ENCODE measurements at places on chromosomes 2 and 18. TPM values are rescaled to one million over a fixed set of nuclear protein-coding genes. Genes with fewer than 3 reads are reported as not detected.

GRCh38 chr18:58109256-58109655, 65.2 kb downstream of the NEDD4L start:
- DNase-seq, result no peak

GRCh38 chr2:12534646-12535263, 182.0 kb upstream of the TRIB2 start:
- DNase-seq, result no peak

DNA sequence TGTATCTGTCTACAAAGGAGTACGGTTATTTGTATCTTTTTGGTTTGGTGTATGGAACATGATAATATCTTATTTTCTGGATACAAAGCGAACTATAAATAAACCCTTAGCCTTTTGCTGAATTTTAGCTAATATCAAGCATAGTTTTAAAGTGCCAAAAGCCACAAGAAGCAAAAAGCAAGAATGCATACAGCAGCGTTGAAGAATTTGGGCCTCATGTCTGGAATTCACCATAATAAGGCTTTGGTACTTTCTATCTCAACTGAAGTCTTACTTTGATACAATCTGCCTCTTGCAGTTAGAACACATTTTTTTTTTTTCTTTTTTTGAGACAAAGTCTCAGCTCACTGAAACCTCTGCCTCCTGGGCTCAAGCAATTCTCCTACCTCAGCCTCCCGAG, 151.5 kb downstream of the ERBB4 start:
- DNase-seq, result no peak

GRCh38 chr18:23276451-23276850, 141.2 kb downstream of the CABLES1 start:
- DNase-seq, result no peak

DNA sequence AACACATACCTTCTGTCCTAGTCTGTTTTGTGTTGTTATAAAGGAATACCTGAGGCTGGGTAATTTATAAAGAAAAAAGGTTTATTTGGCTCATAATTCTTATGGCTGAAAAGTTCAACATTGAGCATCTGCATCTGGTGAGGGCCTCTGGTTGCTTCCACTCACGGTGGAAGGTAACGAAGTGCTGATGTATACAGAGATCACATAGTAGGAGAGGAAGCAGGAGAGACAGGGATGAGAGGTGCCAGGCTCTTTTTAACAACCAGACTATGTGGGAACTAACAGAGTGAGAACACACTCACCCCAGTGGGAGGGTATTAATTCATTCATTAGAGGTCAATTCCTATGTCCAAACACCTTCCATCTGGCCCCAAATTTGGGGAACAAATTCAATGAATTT, 463.8 kb downstream of the DSC3 start:
- no peak for DNase-seq

The KCNF1 gene
- not detected for total RNA-seq

The CNGA3 gene
- total RNA-seq, result not detected

The SCN2A gene
- 0.03 TPM for total RNA-seq

Measured in lower leg skin (tissue), 4 donors.